ENCODE measurements at places on chromosomes 12 and 14. TPM values are rescaled to one million over a fixed set of nuclear protein-coding genes. Genes with fewer than 3 reads are reported as not detected.

The TRIM9 gene
- 0.02 TPM for polyA plus RNA-seq

The CACNA1C gene
- polyA plus RNA-seq = 5.9 TPM

GRCh38 chr12:41745593-41745992 lies 399.1 kb downstream of the GXYLT1 start:
- DNase-seq = no peak

GRCh38 chr12:77294016-77294415 lies 228.6 kb upstream of the E2F7 start:
- no peak for DNase-seq

The RERGL gene
- not detected for polyA plus RNA-seq

- no peak for DNase-seq
Observed at GRCh38 chr12:52739963-52740362, 36.6 kb upstream of the KRT77 start.

The OAS1 gene
- 0.19 TPM for polyA plus RNA-seq

GRCh38 chr12:112496496-112496895 lies 77.7 kb downstream of the PTPN11 start:
- DNase-seq = no peak

GRCh38 chr12:89062996-89063395 lies 289.3 kb downstream of the DUSP6 start:
- no peak for DNase-seq

- DNase-seq = no peak
Observed at GRCh38 chr12:53299101-53299453, 418 bp upstream of the MYG1 start.

DNA sequence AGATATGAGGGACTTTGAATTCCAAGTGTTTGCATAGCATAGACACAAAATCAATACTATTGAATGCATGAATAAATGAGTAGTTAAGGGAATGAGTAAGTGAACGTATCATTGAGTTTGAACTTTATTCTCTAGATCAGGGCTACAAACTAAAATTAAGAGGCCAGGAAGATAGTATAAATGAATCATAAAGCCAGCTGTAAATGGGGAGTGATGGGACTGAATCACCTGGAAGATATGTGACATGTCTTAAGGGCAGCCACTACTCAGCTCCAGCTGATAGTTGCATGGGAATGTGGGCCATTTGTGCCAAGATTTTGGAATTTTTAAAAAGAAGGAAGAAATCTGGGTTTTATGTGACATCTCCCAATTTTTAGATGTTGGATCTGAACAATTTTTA lies 229.9 kb downstream of the AKAP6 start:
- DNase-seq = no peak

- DNase-seq = no peak
Observed at GRCh38 chr12:5630726-5631125, 198.8 kb downstream of the NTF3 start.

DNA sequence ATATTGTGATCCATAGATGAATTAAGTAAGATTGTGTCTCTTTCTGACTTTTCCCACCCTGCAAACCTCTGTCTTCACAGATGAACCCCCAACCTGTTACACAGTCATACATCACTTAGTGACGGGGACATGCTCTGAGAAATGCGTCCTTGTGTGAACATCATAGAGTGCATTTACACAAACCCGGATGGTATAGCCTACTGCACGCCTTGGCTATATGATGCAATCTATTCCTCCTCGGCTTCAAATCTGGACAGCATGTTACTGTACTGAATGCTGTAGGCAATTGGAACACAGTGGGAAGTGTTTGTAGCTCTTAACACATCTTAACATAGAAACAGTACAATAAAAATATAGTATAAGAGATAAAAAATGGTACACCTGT lies 7.4 kb upstream of the TESPA1 start:
- DNase-seq = no peak

GRCh38 chr14:54650959-54651351 lies 84.0 kb downstream of the SAMD4A start:
- DNase-seq = no peak
